ENCODE measurements at places on chromosomes 11 and 22.

GRCh38 chr11:125387901-125388300 lies 108.2 kb downstream of the FEZ1 start:
- DNase-seq, result no peak

GRCh38 chr11:111454561-111455192 lies 57.5 kb downstream of the BTG4 start:
- DNase-seq, result no peak

GRCh38 chr11:80424012-80424695 lies 983.3 kb upstream of the TENM4 start:
- DNase-seq, result no peak

GRCh38 chr22:22945195-22945594 lies 57.6 kb downstream of the IGLL5 start:
- DNase-seq, result no peak

All from stimulated activated CD4-positive, alpha-beta T cell treated with anti-CD3 and anti-CD28 coated beads, Interleukin-15, amount 100 ng/mL, for 1 hour (primary cell).